ENCODE measurements at places on chromosomes 12 and 14.

DNA sequence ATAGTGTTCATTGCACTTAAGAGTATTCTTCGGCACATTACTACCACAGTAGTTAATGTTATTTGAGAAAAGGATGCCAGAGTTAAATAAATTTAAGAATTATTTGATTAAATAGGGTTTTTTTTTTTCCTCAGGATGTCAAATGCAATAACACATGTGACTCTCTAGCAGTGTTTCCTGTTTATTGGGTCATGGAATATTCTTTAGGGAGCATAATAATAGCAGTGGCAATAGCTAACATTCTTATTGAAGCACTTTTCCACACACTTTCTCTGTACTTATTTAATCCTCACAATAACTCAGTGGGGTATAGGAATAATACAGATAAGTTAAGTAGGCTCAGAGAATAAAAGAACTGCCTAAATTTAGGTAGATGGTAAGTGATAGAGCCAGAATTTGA lies 44.3 kb downstream of the SCYL2 start:
- no peak for DNase-seq

DNA sequence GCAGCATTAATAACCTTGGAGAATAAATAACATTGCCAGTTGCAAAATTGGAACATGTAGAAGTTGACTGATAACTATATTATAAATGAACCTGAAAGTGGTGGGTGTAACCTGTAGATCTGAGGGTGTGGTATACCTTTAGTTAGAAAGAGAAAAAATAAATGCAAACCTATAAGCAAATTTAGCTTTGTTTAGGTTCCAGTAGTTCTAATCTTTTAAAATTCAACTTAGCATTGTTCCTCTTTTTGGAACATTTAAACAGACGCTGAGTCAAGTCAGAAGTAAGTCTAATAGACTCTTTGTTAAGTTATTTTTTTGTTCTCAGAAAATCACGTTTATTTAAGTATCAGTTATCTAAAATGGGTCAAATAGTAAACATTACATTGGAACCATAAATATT lies 120.0 kb downstream of the DNAI7 start:
- no peak for DNase-seq

DNA sequence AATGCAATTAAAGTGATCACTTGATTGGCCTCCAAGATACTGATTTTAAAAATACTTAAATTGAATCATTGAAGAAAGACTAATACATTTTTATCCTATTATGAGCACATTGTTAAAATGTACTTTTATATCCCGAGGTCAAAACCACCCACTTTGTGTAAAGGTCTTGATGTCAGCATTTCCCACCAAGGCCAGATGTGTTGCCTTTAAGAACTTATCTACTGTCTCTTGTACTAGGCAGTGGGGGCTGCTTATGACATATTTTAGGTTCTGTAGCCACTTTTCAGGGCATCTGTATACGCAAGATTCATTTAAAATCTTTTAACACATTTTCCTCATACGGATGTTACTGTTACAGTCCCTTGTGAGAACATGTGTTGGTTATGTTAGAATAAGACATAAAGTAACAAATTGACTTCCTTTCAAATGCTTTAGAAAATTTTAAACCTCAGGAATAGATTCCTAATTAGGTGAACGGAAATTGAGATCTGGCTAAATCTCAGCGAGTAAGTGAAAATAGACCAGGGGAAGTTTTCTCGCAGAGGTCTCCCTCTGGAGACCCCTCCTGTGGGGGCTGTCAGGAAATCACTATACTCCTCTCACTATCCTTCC lies 456.2 kb downstream of the ADAMTS20 start:
- DNase-seq = no peak

DNA sequence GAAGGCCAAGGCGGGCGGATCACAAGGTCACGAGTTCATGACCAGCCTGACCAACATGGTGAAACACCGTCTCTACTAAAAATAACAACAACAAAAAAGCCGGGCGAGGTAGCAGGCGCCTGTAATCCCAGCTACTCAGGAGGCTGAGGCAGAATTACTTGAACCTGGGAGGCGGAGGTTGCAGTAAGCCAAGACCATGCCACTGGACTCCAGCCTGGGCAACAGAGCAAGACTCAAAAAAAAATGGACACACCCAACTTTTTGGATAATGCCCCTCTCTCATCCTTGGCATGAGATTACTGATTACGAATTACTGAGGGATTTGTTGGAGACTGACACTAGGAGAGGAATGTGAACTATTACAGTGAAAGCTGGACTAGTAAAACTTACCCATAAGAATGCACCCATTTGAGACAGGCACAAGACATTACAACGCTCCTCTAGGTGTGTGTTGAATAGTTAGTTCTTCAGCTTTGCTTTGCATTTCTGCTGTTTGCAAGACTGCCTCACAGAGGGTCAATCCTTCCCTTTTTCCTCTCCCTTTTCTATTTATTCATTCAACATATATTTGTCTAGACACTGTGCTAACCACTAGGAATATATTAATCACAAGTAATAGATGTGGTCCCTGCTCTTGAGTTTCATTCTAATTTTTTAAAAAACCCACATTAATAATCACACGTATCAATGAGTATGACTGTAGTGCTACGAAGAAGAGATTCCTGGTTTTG lies 46.0 kb upstream of the OR5AU1 start:
- no peak for DNase-seq

DNA sequence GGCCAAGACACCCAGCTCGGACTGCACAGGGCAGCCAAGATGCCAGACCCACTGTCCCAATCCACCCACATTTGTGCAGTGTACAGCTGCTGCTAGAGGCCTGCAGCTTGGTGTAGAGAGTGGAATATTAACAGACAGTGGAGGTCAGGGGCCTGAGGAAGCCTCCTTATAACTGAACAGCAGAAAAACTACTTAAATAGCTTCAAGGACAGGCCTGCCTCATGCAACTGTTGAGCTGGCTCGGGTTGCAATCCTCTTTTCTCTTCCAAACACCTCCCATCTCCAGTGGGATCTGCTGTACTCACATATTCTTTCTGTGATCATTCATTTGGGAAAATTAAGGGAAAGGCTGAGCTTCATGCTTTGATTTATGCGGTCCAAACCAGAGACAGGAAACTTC lies 1043.2 kb upstream of the TMEM132C start:
- no peak for DNase-seq

DNA sequence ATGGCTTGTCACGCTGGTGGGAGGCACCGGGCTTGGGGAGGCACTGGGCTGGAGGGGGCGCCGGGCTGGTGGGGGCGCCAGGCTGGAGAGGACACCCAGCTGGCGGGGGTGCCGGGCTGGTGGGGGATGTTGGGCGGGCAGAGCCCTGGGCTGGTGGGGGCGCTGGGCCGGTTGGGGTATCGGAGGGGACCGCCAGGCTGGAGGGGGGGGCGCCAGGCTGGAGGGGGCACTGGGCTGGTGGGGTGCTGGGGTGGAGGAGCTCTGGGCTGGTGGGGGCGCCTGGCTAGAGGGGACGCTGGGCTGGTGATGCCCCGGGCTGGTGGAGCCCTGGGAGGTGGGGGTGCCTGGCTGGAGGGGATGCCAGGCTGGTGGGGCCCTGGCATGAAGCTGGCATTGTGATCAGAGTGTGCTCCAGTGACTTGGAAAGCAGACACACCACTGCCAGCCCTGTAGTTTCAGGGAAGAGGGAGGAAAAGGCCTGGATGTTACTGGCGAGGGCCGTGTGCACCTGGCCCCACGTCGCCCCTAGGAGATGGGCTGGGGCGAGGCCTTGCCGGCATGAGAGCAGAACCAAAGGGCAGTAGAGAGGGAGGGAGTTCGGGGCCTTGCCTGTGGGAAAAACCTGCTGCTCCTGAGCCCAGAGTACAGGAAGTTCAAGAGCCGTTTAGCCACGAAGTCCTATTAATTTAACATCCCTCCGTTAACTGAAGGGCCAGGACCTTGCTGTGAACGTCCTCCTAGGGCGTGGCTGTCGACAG lies 13.1 kb downstream of the TEDC1 start:
- DNase-seq = no peak

DNA sequence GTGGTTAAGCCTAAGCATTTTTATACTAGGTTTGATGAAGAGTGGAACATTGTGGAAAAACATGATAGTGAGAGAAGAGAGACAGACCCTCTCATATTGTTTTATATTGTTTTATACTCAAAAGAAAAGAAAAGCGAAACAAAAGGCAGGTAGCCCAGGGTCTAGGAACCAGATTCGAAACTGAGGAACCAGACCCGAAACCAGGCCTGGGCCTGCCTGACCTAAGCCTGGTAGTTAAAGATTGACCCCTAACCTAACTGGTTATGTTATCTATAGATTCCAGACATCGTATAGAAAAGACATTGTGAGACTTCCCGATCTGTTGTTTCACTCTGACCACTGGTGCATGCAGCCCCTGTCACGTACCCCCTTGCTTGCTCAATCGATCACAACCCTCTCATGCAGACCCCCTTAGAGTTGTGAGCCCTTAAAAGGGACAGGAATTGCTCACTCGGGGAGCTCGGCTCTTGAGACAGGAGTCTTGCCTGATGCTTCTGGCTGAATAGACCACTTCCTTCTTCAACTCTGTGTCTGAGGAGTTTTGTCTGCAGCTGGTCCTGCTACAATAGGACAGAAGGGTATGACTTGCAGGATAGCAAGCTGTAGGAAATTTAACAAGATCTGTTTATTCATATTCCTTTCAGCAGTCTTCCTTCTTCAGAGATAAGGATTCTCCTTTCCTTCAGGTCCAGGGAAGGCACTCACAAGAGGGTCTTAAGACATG lies 147.1 kb upstream of the PLEKHA5 start:
- DNase-seq = no peak

GRCh38 chr14:66758031-66758613 lies 250.2 kb downstream of the GPHN start:
- DNase-seq = no peak

DNA sequence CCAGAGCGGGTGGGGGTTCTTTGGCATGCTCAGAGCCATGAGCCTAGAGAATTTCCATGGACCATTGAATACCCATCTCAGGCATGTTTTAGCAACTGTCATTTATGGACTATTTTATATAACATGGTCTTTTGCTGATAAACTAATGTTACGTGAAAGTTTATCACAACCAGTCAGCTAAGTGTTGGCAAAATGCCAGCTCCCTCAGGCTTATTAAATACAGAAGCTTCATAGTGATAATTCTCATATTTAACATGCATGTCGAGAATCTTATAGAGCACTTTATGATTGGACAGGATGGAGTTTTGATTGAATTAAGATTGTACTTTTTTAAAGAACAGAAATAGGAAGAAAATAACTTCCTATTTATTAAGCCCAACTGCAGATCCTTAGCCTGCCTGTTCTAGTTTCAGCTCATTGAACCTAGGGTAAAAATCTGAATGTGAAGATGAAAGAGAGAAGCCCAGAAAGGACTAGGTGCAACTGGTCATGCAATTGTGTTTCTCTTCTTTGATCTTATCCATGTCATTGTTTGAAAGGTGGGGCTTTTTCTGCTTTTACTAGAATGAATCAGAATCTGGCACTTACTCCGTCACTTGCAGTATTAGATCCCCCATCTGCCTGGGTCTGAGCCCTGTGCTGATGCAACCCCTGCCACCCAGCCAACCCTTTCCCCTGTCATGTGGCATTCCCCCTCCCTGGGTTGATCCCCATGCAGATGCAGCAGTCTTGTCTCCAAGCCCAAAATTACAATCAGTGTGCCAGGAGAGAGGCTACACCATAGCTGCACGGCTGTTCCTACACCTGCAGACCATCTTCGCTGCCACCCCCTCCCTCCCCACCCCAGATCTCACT lies 134.6 kb upstream of the EVL start:
- DNase-seq = no peak

- no peak for DNase-seq
Measured at GRCh38 chr12:2319737-2320506, 267.1 kb downstream of the CACNA1C start.

DNA sequence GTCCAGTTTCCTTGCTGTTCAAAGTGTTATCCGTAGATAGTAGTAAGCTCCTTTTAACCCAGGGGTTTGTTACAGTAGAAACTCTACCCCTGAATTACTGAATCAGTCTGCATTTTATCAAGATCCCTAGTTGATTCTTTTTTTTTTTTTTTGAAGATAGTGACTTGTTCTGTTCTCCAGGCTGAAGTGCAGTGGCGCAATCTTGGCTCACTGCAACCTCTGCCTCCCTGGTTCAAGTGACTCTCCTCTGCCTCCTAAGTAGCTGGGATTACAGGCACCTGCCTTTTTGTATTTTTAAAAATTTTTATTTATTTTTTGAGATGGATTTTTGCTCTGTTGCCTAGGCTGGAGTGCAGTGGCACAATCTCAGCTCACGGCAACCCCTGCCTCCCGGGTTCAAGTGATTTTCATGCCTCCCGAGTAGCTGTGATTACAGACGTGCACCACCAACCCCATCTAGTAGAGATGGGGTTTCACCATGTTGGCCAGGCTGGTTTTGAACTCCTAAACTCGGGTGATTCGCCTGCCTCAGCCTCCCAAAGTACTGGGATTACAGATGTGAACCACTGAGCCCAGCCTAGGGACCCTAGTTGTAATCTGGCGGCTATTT lies 10.5 kb downstream of the LARP4 start:
- DNase-seq = no peak

DNA sequence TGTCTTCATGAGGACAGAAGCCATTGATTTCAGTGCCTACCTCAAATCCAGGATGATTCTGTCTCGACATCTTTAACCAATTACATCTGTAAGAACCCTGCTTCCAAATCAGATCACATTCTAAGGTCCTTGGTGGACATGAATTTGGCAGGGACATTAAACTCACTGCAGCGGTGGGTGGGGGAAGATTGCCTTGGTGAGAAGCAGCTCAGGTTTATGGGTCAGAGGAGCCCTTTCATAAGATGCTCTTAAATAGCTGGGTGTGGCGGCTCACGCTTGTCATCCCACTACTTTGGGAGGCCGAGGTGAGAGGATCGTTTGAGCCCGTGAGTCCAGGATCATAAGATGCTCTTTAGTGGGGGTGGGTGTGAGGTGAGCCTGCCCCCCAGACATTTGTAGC lies 42.9 kb downstream of the ELK3 start:
- no peak for DNase-seq

GRCh38 chr12:5643266-5643665 lies 211.4 kb downstream of the NTF3 start:
- DNase-seq = no peak

- DNase-seq = no peak
Measured at GRCh38 chr12:19908830-19909229, 459.5 kb upstream of the PDE3A start.

DNA sequence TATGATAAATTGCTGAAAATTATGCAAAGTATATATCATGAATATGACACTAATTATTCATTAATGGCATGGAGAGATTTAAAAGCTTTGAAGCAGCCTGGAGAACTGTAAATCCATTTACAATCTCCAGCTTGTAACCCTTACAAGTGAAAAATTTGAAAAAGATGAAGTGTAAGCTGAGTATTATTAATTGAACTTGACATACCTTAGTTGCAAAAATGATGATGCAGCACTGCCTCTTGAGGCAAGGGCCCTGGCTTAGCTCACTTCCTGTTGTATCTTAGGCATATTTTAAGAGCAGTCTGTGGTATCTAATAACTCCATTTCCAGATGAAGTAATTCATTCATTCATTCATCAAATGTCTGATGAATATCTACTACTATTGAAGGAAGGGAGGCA lies 158.6 kb downstream of the ANO4 start:
- no peak for DNase-seq

DNA sequence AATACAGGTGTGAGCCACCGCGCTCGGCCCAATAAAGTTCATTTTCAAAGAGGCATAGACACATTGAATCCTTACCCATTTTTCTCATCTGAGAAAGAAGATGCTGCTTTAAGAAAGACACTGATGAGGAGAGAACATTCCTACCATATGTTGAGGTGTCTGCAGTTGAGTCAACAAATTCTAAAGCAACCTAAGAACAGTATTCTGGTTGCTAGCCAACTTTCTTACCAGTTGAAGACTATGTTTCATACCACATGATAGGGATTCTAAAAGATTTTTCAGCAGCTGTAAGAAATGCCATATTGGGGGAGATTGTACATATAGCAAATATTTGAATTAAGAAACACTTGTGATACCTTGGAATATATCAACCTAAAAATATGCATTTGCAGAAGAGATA lies 160.1 kb downstream of the SRGAP1 start:
- DNase-seq = peak; percentile 72
